Left lung (tissue), 14 donors: ENCODE measurements at places on chromosomes 6 and 20. TPM values are rescaled to one million over a fixed set of nuclear protein-coding genes. Genes with fewer than 3 reads are reported as not detected.

- no peak for DNase-seq
Measured at GRCh38 chr6:136111831-136112230, 138.3 kb downstream of the MTFR2 start.

DNA sequence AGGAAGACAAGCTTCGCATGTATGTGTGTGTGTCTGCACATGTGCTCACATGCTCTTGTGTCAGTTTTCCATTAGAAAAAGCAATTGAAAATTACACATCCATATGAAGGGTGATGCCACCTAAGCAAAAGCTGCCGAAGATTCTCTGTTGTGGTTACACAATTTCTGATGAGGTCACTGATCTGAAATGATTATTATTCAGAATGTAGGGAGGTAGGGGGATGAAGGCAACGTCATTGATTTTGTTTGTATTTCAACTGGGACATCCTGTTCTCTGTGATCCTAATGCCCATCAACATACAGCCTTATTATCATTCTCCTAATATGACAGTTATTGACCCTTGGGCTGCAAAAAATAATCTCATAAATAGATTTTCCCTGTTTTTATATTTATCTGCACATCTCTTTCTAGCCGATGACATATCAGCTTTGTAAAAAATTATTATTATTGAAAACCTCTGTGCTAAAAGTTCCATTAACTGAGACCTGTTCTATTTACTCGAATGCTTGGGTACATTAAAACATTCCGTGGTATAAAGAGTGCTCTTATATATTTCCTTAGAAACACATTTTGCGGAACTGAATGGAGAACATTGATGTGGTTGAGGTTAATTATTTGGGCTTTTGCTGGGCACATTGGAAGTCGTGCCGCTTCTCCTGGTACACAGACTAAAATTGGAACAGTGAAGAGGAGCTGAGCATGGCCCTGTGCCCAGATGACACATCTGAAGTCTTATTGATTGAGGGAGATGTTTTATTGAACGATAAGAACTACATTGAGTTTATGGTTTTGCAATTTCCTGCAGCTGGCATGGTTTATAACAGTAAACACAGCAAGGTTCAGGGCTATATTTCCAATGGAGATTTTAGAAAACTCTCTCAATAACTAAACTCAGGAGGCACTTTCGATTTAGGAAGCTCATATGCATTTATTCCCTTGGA, 51.3 kb downstream of the ZNF831 start:
- no peak for DNase-seq

DNA sequence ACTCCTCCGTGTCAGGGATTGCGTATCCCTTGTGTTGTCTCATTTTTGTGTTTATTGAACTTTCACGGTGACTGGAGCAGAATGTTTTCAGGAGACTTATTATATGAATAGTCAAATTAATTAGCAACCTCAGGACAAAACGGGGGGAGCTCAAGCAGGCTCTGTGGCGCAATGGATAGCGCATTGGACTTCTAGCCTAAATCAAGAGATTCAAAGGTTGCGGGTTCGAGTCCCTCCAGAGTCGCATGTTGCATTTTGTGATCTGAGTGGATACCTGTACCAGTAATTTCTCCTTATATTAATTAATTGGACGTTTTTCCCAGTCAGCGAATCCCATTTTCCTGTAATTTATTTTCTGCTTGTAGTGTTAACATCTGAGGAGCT, 89.1 kb upstream of the ZNF184 start:
- DNase-seq = no peak

DNA sequence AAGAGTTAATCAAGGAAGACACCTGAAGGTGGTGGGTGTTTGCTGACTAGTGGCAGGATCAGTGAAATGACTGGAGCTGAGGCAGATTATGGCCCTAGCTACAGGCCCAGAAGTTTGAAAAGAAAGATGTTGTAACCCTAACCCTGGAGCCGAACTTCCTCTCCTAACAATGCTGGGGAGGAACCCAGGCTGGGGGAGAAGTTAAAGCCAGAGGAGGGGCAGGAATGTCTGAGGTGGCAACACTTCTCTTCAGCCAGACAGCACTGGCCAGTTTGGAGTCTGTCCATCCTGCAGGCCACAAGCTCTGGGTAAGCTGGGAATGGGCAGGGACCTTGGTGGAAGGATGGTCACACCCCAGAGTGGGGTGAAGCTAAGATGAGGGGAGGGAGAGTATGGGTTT, at the start of gene LST1:
LST1 (plus strand) TSS at position 270 of the 400 bp plus-strand sequence. CDS start 1,023 bp downstream, outside the sequence.
- no peak for DNase-seq

Gene USP49
- total RNA-seq = 3.8 TPM
